ENCODE measurements at places on chromosomes 1 and 21. TPM values are rescaled to one million over a fixed set of nuclear protein-coding genes. Genes with fewer than 3 reads are reported as not detected.
A peak's percentile ranks its signal among the peaks of the same experiment; 100 is the strongest.

DNA sequence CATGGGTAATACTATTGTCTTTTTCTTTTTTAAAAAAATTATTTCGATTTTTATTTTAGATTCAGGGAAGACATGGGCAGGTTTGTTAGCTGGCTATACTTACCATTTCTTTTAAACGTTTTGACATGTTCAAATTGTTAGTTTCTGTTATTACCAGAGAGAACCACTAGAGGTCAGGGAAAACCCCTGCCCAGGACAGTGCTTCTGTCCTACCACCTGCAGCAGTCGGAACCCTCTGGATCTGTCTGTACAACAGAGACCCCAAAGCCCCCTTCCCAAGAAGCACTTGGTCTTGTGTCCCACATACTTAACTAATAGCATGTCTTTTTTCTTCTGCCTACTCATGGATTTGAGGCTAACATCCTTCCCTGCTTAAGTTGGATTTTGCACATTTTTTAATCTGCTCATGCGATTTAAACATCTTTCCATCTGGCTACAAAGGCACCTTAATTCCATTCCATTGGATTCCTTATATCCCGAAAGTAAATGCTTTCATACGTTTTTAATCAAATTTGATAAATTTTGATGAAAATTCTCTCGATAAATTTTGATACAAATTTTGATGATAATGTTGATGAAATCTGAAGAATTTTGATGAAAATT is 10.0 kb upstream of the C1orf115 start:
- DNase-seq = no peak

DNA sequence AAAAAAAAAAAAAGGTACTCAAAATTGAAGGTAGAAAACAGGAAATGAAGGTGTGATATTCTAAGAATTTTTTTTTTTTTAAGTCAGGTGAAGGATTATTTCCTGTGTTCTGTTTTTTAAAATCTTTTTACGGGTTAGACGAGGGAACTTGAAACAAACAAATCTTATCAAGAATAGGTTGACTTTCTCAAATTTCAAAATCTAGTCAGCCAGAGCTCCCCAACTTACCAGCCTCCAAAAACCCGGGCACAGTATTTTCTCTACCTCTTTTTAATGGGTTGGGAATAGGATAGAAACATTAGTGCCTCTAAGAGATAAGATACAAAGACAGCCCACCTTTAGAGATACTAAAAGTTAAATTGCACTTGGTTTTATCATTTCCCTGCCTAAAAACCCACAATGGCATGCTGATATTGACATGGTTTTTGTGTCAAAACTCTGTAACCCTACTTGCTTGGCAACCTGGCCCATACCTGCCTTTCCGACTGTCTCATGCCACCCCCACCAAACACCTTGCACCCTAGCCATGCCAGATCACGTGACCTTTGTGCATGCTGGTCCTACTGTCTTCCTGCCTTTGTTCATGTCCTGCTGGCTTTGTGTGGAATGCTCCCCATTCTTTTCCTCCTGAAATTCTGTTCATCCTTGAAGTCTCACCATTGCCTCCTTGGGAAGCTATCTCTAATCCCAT is 4.2 kb downstream of the RCAN3 start:
- no peak for DNase-seq

- peak; percentile 48 for DNase-seq
These were observed 178.4 kb upstream of the EDN2 start for GRCh38 chr1:41662765-41663437.

DNA sequence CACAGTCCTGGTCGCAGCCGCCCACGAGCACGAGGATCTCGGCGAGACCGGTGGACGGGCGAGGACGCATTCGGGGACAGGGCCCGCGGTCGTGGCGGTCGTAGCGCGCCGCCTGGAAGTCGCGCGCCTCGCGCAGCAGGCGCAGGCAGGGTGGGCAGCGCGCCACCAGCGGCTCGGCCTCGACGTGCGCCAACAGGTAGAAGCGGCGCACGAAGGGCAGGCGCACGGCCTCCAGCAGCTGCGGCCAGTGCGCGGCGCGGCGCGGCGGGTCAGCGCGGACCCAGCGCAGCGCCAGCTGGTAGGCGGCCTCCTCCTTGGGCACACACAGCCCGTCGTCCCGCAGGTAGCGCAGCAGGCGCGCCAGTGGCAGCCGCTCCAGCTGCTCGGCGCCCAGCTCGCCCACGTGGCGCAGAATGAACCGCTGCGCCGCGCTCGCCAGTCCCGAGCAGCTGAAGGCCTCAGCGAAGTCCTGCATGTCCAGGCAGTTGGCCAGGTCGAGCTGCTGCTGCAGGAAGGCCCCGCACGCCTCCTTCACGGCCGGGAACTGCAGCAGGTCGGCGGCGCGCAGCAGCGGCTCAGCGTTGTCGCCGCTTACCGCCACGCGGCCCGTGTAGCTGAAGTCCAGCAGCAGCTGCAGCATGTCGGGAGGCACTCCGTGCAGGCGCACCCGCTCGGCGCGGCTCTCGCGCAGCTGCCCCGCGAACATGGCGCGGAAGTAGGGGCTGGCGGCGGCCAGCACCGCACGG is 573 bp downstream of the KLHL21 start:
- DNase-seq = peak; percentile 49

DNA sequence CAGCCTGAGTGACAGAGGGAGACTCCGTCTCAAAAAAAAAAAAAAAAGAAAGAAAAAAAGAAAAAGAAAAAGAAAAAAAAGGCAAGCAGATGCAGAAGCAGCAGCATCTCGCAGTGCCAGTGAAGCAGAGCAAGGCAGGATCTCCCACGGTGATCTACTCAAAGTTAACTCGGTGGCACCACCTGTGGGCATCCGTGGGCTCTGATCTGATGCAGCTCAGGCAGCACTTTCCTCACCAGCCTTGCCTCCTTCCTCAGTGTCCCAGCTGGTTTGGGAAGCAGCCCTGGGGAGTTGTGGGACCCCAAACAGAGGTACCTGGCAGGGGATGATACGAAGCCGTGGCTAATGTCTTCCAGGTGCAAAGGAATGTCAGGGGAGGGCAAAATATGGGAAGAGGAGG is 104.3 kb upstream of the KRTAP19-8 start:
- no peak for DNase-seq

DNA sequence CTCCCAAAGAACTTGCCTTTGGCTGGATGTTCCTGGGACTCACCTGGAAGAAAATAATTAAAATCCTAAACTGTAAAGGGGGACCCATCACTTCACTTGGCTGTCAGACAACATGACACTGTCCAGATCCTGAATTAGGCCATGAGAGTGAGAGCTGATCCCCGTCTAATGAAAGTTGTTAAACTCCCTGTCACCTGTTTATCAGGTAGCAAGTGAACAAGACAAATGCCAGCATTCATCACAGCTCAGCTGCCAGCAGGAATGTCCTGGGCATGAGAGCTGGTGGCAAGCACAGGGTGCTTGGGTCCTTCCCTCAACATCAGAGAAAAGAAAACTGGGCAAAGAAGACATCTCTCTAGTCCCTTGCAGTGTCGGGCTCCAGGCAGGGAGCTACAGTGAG is 23.8 kb downstream of the PMVK start:
- DNase-seq = no peak

GRCh38 chr1:17239420-17239819 is 9.5 kb upstream of the PADI3 start:
- DNase-seq = peak; percentile 68

- DNase-seq = no peak
These were observed 12.9 kb downstream of the NEK7 start for GRCh38 chr1:198169672-198170071.

DNA sequence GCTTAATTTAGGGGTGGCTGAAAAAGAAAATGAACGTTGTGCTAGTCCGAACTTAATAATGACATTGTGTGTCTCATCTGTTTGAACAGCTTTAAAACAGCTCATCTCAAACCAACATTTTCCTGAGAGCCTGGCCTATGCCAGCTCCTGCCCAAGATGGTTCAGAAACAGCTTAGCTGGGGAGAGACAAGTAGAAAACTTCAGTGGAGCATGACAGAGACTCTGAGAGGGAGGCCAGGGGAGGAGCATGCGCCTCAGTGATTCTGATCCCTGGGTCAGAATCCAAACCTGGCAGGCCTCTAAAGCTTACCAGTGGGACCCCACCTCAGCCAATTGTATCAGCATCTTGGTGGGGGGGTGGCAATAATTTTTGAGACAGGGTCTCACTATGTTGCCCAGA is 99.3 kb downstream of the TAS1R2 start:
- no peak for DNase-seq

DNA sequence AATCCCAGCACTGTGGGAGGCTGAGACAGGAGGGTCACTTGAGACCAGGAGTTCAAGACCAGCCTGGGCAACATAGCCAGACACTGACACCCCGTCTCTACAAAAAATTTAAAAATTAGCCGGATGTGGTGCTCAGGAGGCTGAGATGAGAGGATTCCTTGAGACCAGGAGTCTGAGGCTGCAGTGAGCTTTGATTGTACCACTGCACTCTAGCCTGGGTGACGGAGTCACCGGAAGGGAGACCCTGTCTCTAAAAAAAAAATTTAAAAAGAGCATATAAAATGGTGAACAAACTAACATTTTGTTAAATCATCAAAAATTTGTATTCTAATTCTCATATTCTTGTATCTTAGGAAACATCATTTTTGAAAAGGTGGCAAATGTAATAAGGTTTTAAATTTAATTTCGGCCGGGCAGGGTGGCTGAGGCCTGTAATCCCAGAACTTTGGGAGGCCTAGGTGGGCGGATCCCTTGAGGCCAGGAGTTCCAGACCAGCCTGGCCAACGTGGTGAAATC is 27.1 kb downstream of the MAB21L3 start:
- peak; percentile 14 for DNase-seq

GRCh38 chr1:159211331-159212136 is 6.9 kb downstream of the ACKR1 start:
- peak; percentile 33 for DNase-seq

GRCh38 chr1:197731449-197731848 is 43.8 kb downstream of the DENND1B start:
- no peak for DNase-seq

- DNase-seq = no peak
These were observed 240.5 kb downstream of the TGFB2 start for GRCh38 chr1:218585511-218586184.

- no peak for DNase-seq
These were observed 46.4 kb downstream of the TOR1AIP2 start for GRCh38 chr1:179831225-179831624.

- no peak for DNase-seq
These were observed 18.4 kb downstream of the ATP1A4 start for GRCh38 chr1:160169553-160170399.

DNA sequence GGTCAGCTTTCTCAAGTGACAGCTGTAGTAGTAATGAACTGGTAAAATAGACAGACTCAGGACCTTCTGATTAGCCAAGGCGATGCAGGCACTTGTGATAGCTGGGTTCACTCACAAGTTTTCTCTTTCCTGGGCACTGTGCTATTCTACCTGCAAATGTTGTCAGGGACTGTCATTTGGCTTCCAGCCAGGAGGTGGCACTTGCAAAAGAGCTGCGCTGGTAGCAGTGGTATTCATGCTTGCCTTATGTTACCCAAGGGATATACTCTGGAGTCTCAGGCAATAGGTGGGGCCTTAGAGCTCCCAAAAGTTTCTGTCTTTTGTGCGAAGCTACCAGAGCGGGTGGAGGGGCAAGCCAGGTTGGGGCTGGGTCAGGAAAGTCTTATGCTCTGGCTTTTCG is 23.5 kb downstream of the IFI44 start:
- no peak for DNase-seq

GRCh38 chr1:213369465-213369864 is 318.4 kb downstream of the RPS6KC1 start:
- no peak for DNase-seq

DNA sequence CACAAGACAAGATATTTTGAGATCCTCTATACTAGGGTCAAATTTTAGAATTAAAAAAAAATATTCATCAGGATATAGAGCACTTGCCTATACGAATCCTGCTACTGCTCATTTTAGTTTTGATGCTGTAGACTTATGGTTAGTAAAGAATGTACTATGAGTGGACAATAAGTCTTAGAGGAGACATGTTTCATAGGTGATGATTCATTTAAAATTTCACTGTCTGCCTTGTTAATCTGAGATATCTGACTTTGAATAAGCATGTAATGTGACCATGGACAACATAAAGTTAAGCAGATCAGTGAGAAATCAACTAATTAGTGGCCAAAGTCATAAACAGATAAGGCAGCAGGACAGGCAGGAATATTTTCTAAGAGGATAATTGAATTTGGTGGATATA is 106.8 kb upstream of the HP1BP3 start:
- DNase-seq = no peak

GRCh38 chr1:26164861-26165842 is 3.6 kb downstream of the C1orf232 start:
- DNase-seq = no peak

GRCh38 chr21:31413698-31414097 is 69.6 kb upstream of the TIAM1 start:
- no peak for DNase-seq

DNA sequence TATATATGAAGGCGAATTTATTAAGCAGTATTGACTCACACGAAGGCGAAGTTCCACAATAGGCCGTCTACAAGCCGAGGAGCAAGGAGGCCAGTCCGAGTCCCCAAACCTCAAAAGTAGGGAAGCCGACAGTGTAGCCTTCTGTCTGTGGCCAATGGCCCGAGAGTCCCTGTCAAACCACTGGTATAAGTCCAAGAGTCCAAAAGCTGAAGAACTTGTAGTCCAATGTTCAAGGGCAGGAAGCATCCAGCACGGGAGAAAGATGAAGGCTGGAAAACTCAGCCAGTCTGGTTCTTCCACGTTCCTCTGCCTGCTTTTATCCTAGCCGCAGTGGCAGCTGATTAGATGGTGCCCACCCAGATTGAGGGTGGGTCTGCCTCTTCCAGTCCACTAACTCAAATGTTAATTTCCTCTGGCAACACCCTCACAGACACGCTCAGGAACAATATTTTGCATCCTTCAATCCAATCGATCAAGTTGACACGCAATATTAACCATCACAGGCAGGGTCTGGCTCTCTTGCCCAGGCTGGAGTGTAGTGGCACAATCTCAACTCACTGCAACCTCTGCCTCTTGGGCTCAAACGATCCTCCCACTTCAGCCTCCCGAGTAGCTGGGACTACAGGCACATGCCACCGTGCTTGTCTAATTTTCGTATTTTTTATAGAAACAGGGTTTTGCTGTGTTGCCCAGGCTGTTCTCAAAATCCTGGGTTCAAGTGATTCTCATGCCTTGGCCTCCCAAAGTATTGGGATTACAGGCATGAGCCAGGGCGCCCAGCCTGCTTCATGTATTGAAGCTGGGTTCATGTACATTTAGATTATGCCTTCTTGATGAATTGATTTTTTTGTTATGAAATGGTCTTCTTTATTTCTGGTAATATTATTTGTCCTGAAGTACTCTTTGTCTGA is 85.3 kb downstream of the DHRS3 start:
- DNase-seq = no peak

Gene IL19
- not detected for total RNA-seq

Gene TSNAX
- total RNA-seq = 37.3 TPM

Gene TMEM53
- 29.6 TPM for total RNA-seq

Gene AGTRAP
- total RNA-seq = 34.9 TPM

Gene TAS1R1
- not detected for total RNA-seq

Gene CD164L2
- total RNA-seq = 1.7 TPM

Gene NOTCH2
- total RNA-seq = 69.6 TPM

Gene ILDR2
- total RNA-seq = 2.7 TPM

Gene HSPG2
- 148 TPM for total RNA-seq

Gene SH3BGR
- total RNA-seq = 3.3 TPM

Gene COL8A2
- 2.1 TPM for total RNA-seq

Gene OPN3
- 11.7 TPM for total RNA-seq
